Left renal cortex interstitium (tissue), 4 donors: ENCODE measurements at places on chromosomes 1 and 21. TPM values are rescaled to one million over a fixed set of nuclear protein-coding genes. Genes with fewer than 3 reads are reported as not detected.

The CFHR5 gene
- polyA plus RNA-seq: not detected

The PGBD5 gene
- 5.7 TPM for polyA plus RNA-seq

The KCNE2 gene
- polyA plus RNA-seq: 1.6 TPM

The HOOK1 gene
- polyA plus RNA-seq: 82.2 TPM

The CYP4B1 gene
- 2.9 TPM for polyA plus RNA-seq

The BTG2 gene
- 86.8 TPM for polyA plus RNA-seq

The WNT3A gene
- 0.27 TPM for polyA plus RNA-seq

The VWA1 gene
- 48.3 TPM for polyA plus RNA-seq

The C1orf52 gene
- polyA plus RNA-seq: 42.8 TPM

The NFIA gene
- 16.1 TPM for polyA plus RNA-seq

The KIF21B gene
- polyA plus RNA-seq: 1.7 TPM

The NEK2 gene
- polyA plus RNA-seq: 20.3 TPM

The FCAMR gene
- 7.6 TPM for polyA plus RNA-seq

- no peak for DNase-seq
Measured at GRCh38 chr1:886760-887159, 37.0 kb upstream of the SAMD11 start.

GRCh38 chr1:166956872-166957271, 18.5 kb downstream of the ILDR2 start:
- DNase-seq: no peak

DNA sequence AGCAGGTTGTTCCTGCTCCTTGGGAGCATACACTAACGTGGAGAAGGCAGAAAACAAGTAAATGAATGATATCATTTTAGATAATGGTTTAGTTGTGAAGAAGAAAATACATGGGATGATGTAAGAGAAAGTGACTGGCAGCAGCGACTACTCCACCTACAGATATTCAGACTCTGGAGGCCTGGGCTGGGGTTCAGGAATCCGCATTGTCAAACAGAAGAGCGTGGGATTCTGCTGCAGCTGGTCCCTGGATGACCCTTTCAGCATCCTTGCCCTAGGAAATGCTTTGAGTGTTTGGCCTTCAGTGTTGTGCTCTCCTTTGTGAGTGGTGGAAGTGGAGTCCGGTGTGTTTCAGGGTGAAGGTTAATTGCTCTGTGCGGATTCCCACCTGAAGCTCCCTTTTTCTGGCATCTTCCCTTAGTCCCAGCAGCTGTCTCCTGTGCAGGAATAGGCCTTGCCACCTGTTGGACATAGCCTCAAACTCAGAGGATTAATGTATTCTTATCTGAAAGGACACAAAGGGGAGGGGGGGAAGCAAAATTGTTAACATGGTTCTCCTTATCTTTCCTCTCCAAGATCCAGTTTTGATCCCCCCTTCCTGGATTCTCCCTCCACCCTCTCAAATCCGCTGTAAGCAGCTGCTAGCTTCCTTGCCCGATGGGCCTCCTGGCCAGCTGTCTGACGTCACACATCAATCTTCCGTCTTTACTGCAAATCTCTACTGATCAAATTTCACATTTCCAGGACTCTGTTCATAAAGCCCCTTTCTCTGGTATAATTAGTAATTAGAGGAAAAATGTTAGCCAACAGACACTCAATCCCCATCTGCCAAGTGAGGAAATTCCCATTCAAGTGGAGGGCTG, 68.3 kb upstream of the SPAG17 start:
- no peak for DNase-seq

- no peak for DNase-seq
Measured at GRCh38 chr1:210294999-210295745, 33.5 kb upstream of the HHAT start.

DNA sequence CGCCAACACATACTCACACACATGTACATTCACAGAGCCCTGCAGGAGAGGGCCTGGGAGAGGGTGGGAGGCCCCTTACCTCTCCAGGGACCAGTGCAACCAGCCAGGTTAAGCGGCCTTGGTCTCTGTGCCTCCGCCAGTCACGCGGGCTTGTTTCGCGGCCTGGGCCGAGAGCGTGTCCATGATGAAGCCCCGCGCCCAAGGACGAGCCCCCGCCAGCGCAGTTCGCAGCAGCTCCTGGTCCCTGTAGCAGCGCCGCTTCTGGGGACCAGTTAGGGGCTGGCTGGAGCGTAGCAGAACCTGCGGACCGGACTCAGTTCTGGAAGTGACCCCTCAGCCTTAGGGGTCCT, 7.3 kb upstream of the FAM167B start:
- no peak for DNase-seq

GRCh38 chr1:192802406-192802805, 6.4 kb upstream of the RGS2 start:
- DNase-seq: no peak

- DNase-seq: no peak
Measured at GRCh38 chr1:112507921-112508277, 866 bp upstream of the WNT2B start.

DNA sequence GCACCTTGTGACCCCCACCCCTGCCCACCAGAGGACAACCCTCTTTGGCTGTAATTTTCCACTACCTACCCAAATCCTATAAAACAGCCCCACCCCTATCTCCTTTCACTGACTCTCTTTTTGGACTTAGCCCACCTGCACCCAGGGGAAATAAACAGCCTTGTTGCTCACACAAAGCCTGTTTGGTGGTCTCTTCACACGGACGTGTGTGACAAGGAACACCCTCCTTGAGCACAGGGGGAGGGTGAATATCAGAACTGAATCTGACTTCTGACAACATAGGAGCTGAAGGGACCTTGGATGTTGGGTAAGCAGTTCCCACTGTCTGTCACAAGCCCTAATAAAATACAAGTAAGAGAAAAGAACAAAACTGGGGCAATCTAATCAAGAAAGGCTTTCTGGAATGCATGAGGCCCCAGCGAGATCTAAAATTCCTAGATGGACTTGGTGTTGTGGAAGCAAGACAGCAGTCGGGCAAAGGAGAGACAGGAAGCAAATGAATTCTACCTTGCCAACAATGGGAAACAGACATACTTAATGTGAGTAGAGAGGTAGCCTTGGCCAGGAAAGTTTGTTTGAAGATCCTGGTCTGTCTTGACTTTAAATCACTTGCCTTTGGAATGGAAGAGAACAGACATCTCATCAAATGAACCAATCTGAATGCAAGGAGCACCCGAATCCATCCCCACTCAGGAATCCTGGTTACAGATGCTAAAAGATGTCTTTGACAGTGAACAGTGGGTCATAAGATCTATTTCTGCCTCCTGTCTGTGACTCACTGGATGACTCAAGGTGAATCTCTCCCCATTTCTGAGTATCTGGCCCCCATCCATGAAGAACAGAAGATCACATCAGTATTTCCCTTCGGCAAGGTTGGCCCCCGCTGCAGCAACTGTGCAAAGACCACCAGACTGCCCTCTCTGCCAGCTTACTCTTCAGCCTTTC, 53.3 kb downstream of the OLFML3 start:
- DNase-seq: no peak

- DNase-seq: no peak
Measured at GRCh38 chr1:235720544-235720943, 71.0 kb upstream of the GNG4 start.

DNA sequence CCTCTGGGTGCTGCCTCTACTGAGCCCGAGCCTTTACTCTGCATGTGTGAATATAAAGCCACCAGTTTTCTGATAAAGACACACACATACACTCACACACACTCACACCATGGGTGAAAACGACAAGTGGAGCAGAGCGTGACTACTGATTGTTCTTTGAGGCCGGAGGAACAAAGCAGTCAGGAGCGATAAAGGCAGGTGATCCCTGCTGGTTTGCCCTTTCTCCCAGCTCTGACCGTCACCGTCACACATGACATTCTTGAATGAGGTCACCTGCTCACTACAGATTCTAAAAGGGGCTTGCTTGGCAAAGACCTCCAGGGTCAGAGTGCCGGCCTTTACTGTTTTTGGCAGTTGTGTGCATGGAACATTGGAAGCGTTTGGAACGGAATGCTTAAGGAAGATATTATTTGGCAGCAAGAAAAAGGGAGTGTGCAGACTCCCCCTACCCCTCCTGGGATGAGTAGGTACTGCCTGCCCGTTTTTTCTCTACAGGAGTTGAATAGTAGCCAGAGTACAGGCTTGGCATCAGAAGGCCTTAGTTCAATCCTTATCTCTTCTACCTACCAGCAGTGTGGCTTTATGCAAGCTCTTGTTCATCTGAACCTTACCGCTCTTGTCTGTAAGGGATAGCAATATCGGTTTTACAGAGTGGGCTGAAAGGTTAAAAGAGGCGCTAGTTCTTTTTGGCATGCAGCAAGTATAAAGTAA, 79.7 kb downstream of the PBX1 start:
- no peak for DNase-seq

- DNase-seq: no peak
Measured at GRCh38 chr1:36941316-36941978, 92.9 kb downstream of the GRIK3 start.

DNA sequence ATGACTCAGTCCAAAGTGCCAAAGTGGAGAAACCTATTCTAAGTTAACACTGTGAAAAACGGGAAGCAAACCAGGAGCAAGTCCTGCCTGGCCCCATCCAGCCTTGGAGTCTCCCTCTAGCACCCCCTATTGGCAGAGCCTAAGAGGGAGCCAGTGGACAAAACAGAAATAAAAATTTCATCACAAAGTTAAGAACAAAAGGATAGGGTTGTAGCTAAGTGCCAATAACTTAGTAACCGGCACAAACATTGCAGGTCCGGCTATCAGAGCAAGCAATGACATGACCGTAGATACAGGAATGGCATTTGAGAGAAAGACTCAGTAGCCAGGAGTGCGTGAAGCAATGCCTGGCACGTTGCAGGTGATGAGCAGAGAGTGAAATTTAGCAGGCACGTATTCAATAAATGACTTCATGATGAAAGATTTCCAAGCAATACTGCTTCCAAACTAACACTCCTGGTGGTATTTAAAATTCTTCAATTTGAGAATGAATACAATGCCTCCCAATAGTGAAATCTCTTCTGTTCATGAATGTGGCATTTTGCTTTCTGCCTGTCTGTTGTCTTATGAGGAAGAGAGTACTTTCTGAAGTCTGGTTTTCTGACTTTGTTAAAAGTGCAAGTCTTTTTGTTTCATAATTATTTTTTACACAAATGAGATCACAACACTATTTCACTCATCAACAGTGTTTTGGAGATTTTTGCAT, 391.0 kb downstream of the OMA1 start:
- no peak for DNase-seq

- DNase-seq: no peak
Measured at GRCh38 chr1:71834601-71835441, 447.5 kb downstream of the NEGR1 start.

DNA sequence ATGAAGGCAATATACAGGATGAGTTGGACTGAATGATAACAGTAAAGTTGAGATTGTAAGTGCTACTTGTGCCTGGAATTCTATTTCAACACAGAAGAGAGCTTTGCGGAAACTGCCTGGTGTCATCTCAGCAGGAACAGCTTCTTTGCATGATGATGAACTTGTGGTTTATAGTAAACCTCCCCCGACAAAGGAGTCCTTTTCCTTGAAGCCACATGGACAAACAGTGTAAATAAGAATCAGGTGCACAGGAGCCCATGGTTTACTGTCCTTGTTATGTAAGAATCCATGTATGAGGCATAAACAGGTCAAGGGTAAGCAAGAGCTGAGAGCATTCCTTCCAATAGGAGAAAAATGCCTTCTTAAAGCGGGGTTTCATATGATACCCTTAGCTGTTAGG, 66.2 kb downstream of the PCNX2 start:
- no peak for DNase-seq

GRCh38 chr1:224054611-224055010, 59.3 kb upstream of the FBXO28 start:
- no peak for DNase-seq

DNA sequence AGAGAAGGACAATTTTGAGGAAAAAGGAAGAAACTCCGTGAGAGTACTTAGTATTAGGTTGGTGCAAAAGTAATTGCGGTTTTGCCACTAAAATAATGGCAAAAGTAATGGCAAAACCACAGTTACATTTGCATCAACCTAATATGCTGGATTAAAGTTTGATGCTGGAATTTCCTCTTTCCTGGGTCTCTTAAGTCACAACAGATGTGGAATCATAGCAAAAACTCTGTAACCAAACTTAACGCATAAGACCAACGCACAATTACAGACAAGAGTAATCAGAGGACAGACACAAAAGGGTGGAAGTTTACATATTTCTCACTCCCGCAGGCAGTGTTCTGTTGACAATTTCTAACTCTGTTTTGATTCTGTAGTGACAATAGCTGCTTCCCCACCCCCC, 182.4 kb downstream of the BACH1 start:
- no peak for DNase-seq

GRCh38 chr1:210700083-210700482, 371.4 kb downstream of the HHAT start:
- no peak for DNase-seq

GRCh38 chr1:160149233-160149632, 2.2 kb upstream of the ATP1A4 start:
- no peak for DNase-seq

DNA sequence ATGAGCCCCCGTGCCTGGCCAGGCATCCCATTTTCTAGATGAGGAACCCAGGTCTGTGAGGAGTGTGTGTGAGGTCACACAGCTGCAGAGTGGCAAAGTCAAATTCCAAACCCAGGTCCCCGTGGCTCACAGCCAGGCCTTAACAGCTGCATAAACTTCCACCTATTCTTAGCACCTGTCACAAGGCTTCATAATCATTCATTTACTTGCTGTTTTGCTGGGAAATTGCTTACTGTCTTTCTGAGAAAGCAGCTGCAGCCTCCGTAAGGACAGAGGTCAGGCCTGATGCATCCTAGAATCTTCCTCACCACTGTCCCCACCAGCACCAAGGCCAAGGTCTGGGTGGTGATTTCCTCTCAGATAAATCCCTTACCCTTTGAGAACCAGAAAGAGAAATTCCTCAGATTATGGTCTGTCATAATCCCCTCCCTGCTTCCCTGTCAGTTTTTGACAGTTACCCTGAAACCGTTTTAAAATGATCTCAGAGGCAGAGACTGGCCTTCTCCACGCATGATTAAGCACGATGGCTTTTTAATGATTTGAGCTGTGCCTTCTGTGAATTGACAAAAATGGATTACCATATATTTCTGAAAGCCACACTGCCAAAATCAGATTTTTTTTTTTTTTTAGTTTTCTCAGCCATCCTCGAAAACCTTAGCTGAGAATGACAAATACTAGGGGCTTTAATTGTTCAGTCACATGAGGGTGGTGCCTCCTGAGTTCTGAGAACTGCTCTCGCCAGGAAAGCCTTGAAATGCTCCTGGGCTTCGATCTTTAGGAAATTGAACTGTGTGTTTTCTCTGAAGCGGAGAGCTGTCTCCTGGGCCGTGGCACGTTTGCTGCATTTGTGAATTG, 70.0 kb upstream of the SELENON start:
- DNase-seq: no peak

DNA sequence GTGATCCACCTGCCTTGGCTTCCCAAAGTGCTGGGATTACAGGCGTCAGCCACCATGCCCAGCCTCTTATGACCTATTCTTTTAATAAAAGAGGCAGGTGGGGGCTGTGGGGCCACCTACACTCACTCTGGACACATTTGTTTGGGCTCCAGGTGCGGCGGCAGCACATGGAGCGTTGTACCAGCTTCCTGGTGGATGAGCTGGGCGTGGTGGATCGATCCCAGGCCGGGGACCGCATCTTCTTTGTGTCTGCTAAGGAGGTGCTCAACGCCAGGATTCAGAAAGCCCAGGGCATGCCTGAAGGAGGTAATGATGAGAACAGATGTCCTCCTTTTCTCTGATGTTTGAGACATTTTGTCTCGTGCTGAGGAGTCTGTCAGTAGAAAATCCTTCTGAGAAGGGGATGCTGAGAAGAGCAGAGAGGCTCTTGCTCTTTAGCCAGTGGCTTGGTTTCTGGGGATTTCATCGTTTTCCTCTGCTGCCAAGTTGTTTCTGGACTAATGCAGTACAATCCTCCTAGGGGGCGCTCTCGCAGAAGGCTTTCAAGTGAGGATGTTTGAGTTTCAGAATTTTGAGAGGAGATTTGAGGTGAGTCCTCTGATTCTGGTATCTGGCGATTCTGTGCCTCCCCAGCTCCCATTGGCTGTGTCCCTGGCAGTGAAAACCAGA, 17.9 kb upstream of the MIIP start:
- no peak for DNase-seq
